Esophagus squamous epithelium (tissue), 5 donors: ENCODE measurements at places on chromosomes 7 and 10.

GRCh38 chr7:142301923-142302550 lies 44.2 kb upstream of the PRSS58 start:
- no peak overlapping the region for H3K4me3 ChIP-seq
- no peak for DNase-seq
- H3K27ac ChIP-seq, result no peak overlapping the region
- no peaks in the 10 kb centered on the region for H3K27me3 ChIP-seq
- H3K4me1 ChIP-seq, result no peaks in the 10 kb centered on the region
- no peaks in the 10 kb centered on the region for H3K36me3 ChIP-seq

GRCh38 chr10:74937266-74937856 lies 111.0 kb downstream of the KAT6B start:
- no peaks in the 10 kb centered on the region for H3K36me3 ChIP-seq
- peaks cover 84% of the 10 kb centered on the region for H3K4me1 ChIP-seq
- peak overlapping the region; percentile 55 for H3K27ac ChIP-seq

- DNase-seq, result no peak
- no peak overlapping the region for H3K4me3 ChIP-seq
- no peaks in the 10 kb centered on the region for H3K4me1 ChIP-seq
These were observed 19.4 kb upstream of the IL15RA start for GRCh38 chr10:5996696-5997095.

GRCh38 chr7:26437003-26437532 lies 145.4 kb downstream of the SNX10 start:
- H3K36me3 ChIP-seq, result no peaks in the 10 kb centered on the region
- no peak overlapping the region for H3K4me3 ChIP-seq
- H3K27me3 ChIP-seq, result no peaks in the 10 kb centered on the region
- no peak overlapping the region for H3K27ac ChIP-seq
- no peak for DNase-seq
- H3K4me1 ChIP-seq, result no peaks in the 10 kb centered on the region

GRCh38 chr10:72943498-72944234 lies 10.9 kb downstream of the PLA2G12B start:
- H3K4me3 ChIP-seq, result no peak overlapping the region
- no peaks in the 10 kb centered on the region for H3K36me3 ChIP-seq
- H3K27ac ChIP-seq, result no peak overlapping the region
- peaks cover 16% of the 10 kb centered on the region for H3K27me3 ChIP-seq

GRCh38 chr10:1117651-1118050 lies 61.5 kb downstream of the WDR37 start:
- no peaks in the 10 kb centered on the region for H3K4me1 ChIP-seq
- no peak overlapping the region for H3K27ac ChIP-seq
- peaks cover 41% of the 10 kb centered on the region for H3K36me3 ChIP-seq
- no peak for DNase-seq
- H3K4me3 ChIP-seq, result no peak overlapping the region

GRCh38 chr10:70899096-70899495 lies 10.7 kb upstream of the PCBD1 start:
- H3K4me3 ChIP-seq, result no peak overlapping the region
- H3K4me1 ChIP-seq, result no peaks in the 10 kb centered on the region
- DNase-seq, result no peak
- no peaks in the 10 kb centered on the region for H3K27me3 ChIP-seq

GRCh38 chr10:12811826-12812225 lies 189.7 kb downstream of the CCDC3 start:
- no peaks in the 10 kb centered on the region for H3K36me3 ChIP-seq
- no peaks in the 10 kb centered on the region for H3K4me1 ChIP-seq
- no peak overlapping the region for H3K27ac ChIP-seq
- no peak overlapping the region for H3K4me3 ChIP-seq

DNA sequence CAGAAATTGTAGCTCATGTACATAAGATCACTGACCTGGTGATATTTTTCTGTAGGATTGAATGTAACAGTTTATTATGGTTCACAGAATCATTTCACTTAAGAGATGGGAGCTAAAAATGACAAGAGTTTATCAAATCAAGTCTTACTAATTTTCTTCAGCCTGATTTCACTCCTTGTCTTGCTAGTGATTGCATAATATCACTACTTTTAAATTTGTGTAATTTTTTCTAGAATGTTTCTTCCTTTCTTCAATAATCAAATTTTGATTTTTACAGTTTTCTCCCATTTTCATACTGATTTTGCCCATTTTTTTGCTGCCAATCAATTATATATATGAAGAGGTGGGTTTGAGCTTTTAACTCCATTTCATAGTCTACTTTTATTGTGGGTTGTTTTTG lies 68.8 kb upstream of the TMEM140 start:
- H3K4me1 ChIP-seq, result no peaks in the 10 kb centered on the region
- DNase-seq, result no peak
- no peak overlapping the region for H3K4me3 ChIP-seq

- no peak overlapping the region for H3K27ac ChIP-seq
- no peaks in the 10 kb centered on the region for H3K4me1 ChIP-seq
- no peak overlapping the region for H3K4me3 ChIP-seq
- no peaks in the 10 kb centered on the region for H3K36me3 ChIP-seq
- DNase-seq, result no peak
These were observed 62.7 kb downstream of the DKK1 start for GRCh38 chr10:52376694-52377354.

GRCh38 chr10:63013755-63014154 lies 119.4 kb upstream of the NRBF2 start:
- no peak overlapping the region for H3K27ac ChIP-seq
- no peak overlapping the region for H3K4me3 ChIP-seq
- H3K36me3 ChIP-seq, result no peaks in the 10 kb centered on the region
- no peaks in the 10 kb centered on the region for H3K4me1 ChIP-seq

DNA sequence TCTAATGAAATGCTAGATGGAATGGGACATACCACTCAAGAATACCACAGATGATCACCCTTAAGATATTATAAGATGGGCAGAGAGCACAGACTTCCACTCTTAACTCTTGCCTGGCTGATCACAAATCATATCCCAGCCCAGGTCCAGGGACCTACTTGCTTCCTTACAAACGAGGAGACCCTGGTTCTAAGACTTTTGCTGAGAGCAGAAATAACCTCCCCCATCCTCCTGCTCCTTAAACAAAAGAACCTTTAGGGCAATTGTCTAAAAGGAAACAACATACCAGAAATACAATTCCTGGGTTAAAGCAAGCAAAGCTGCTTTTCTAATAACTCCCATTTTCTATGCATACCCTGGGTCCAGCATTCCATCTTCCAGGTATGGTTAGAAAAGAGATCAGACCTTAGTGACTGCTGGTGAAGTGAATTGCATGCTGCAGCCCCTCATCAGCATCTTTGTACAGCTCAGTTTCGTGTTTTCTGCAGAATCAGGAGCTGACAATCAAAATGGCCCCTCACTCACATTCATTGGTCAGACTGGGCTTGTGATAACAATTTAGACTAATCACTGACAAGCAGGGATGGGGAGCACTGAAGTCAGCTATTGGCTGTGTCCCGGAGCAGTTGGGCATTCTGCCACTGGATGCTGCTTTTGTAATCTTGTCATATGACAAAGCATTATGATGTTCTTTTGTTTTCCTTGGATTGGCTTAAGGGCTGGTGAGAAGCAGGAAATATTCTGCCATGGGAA lies 14.6 kb downstream of the IFIT3 start:
- H3K4me1 ChIP-seq, result peaks cover 14% of the 10 kb centered on the region
- H3K4me3 ChIP-seq, result no peak overlapping the region
- no peaks in the 10 kb centered on the region for H3K36me3 ChIP-seq
- DNase-seq, result no peak
- no peak overlapping the region for H3K27ac ChIP-seq
- H3K27me3 ChIP-seq, result no peaks in the 10 kb centered on the region

DNA sequence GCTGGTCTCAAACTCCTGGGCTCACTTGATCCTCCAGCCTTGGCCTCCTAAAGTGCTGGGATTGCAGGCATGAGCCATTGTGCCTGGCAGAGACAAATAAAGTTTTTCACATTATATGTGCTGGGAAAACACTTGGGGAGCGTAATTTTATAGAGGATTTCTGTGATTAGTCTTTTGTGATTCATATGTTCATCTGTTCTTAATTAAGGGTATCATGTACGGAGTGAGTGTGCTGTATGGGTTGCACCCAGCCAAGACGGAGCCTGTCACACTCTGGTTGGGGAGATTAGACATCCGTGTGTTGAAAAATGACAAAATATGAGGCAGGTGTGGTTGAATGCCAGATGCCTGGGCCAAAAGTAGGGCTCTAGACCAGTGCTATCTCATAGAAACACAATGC lies 10.3 kb downstream of the ADRB1 start:
- peaks cover 6% of the 10 kb centered on the region for H3K4me1 ChIP-seq
- H3K27me3 ChIP-seq, result no peaks in the 10 kb centered on the region
- no peaks in the 10 kb centered on the region for H3K36me3 ChIP-seq
- H3K4me3 ChIP-seq, result no peak overlapping the region
- no peak for DNase-seq

DNA sequence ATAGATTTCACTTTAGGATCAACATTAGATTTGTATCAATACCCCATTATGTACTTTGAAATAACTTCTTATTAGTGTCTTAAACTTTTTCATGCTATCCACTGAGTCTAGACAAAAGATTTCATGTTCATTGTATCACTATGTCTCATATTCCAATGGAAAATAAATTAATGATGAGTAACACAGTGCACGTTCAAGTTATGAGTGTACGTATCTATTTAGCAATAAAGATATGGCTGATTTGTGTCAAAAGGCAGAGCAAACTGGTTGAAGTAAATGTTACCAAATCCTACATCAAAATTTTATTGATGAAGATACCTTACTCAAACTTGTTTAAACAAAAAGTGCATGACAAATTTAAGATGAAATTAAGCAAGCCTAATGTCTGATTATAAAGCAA lies 102.4 kb downstream of the SEMA3E start:
- no peaks in the 10 kb centered on the region for H3K4me1 ChIP-seq
- H3K27ac ChIP-seq, result no peak overlapping the region
- no peaks in the 10 kb centered on the region for H3K36me3 ChIP-seq
- H3K27me3 ChIP-seq, result no peaks in the 10 kb centered on the region

- no peaks in the 10 kb centered on the region for H3K4me1 ChIP-seq
- no peak for DNase-seq
- H3K27ac ChIP-seq, result no peak overlapping the region
- H3K4me3 ChIP-seq, result no peak overlapping the region
These were observed 35.8 kb upstream of the LYZL1 start for GRCh38 chr10:29252811-29253689.

GRCh38 chr10:122057841-122058413 lies 69.0 kb downstream of the TACC2 start:
- DNase-seq, result no peak
- H3K27ac ChIP-seq, result no peak overlapping the region
- no peak overlapping the region for H3K4me3 ChIP-seq
- peaks cover 10% of the 10 kb centered on the region for H3K36me3 ChIP-seq
- H3K27me3 ChIP-seq, result no peaks in the 10 kb centered on the region

DNA sequence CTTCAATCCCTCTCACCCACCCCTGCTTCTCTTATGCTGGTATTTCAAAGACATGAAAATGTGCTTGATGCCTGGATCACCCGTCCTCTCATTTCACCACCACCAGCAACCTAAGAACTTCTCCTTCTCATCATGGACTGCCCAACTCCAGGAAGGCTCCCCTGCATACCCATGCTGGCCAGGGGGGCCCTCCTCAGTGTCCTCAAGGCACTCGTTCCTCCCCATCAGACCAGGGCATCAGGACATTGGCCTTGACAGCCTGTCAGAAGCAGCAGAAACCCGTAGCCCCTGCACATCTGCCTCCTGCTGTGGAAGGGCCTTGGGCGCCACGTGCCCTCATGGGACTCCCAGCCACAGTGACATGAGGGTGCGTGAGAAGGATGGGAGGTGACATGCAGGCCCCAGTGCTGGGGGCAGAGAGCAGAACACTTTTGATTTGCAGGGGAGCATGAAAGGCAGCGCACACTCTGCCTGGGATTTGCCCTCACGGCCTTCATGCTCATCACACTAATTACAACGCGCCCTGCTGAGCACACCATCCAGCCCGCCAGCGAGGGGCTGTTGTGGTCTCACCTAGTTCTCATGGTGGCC lies 1.9 kb upstream of the HSPA12A start:
- no peak overlapping the region for H3K27ac ChIP-seq
- H3K27me3 ChIP-seq, result no peaks in the 10 kb centered on the region
- H3K36me3 ChIP-seq, result no peaks in the 10 kb centered on the region
- DNase-seq, result no peak

DNA sequence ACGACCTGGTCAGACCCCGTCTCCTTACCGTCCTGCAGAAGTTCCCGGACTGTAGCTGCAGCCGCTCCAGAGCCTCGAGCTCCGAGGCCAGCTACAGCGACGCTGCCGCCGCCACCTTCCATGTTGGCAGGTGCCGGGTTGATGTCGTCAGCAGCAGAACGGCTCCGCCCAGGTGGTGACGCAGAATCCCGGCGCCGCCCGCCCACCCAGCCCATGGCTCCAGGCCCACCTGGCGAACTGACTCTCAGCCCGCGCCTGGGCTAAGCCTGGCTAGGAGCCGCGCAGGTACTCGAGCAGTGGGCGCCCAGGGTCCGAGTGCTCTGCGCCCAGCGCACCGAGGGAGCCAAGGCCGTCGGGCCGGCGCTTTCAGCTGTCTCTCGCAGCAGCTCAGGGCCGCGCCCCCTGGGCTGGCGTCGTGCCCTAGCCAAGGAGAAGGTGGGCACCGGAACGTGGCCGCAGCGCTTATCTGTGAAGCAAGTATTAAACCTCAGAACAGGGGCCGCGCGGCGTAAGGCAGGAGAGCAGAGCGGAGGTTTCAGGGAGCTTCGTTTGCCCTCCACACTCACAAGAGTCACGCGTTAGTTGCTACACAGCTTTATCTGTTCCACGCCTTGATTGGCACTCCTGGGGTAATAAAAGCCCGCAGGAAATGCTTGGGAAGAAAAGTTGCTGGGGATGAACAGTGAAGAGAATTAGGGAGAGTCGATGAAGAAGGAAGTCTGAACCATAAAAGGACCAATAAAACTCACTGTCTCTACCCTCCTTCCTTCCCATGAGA lies at the start of the genes COG5 and DUS4L:
COG5 (minus strand) TSS at position 146 of the 778 bp plus-strand sequence; CDS start at position 122, 24 bp downstream.
DUS4L (plus strand) TSS at position 197 of the 778 bp plus-strand sequence. CDS start 3,100 bp downstream, outside the sequence.
- H3K4me1 ChIP-seq, result peaks cover 58% of the 10 kb centered on the region
- H3K4me3 ChIP-seq, result peak within 1 kb of the TSS; percentile 93
- no peaks in the 10 kb centered on the region for H3K27me3 ChIP-seq
- H3K27ac ChIP-seq, result peak within 1 kb of the TSS; percentile 96
- DNase-seq, result peak; percentile 6

DNA sequence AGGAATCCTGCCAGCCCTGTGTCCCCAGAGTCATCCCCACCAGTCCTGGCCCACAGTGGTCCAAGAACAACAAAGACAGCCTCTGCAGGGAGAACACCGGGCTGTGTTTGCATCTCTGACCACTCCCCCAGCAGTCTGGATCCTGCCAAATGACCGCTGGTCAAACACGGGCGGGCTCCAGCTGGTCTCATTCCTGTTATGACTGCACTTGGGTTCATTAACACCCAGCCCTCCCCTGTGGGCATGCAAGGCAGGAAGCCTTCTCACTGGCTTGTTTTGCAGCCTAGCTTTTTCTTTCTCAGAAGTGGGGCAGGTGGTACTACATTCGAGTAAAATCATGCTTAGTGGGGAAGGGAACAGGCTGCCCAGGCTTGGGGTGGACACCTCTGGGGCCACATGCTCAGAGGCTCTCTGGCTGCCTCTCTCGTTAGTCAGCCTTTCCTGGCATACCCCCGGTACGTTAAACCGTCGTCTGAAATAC lies 190.0 kb downstream of the PLXNA4 start:
- H3K27ac ChIP-seq, result no peak overlapping the region
- no peaks in the 10 kb centered on the region for H3K36me3 ChIP-seq
- H3K27me3 ChIP-seq, result peaks cover 20% of the 10 kb centered on the region
- H3K4me3 ChIP-seq, result no peak overlapping the region
